ENCODE measurements at places on chromosomes 5 and 9.

DNA sequence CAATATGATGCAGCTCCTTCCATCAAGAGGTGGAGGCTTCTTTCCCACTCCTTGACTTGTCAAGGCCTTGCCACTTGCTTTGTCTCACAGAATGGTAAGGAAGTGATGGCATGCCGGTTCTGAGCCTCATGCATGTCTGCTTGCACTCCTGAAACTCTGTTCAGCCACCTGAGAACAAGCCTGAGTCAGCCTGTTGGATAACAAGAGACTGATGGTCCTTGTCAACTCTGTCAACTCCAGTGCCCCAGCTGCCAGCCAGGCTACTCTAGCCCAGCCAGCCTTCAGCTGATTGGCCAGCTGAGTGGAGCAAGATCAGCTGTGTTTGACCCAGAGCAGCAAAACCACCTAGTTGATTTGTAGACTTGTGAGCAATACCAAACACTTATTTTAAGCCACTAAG is 4.4 kb upstream of the TENT4A start:
- no peak for DNase-seq

GRCh38 chr9:133740911-133741310 is 2.8 kb upstream of the SARDH start:
- no peak for DNase-seq

- DNase-seq: no peak
Observed at GRCh38 chr5:128097781-128098180, 14.2 kb downstream of the SLC12A2 start.

GRCh38 chr9:120978987-120979386 is 52.4 kb upstream of the TRAF1 start:
- DNase-seq: no peak

- no peak for DNase-seq
Observed at GRCh38 chr9:71308454-71308853, 187.0 kb upstream of the TRPM3 start.

- DNase-seq: no peak
Observed at GRCh38 chr5:33565324-33565723, 124.6 kb downstream of the TARS1 start.

DNA sequence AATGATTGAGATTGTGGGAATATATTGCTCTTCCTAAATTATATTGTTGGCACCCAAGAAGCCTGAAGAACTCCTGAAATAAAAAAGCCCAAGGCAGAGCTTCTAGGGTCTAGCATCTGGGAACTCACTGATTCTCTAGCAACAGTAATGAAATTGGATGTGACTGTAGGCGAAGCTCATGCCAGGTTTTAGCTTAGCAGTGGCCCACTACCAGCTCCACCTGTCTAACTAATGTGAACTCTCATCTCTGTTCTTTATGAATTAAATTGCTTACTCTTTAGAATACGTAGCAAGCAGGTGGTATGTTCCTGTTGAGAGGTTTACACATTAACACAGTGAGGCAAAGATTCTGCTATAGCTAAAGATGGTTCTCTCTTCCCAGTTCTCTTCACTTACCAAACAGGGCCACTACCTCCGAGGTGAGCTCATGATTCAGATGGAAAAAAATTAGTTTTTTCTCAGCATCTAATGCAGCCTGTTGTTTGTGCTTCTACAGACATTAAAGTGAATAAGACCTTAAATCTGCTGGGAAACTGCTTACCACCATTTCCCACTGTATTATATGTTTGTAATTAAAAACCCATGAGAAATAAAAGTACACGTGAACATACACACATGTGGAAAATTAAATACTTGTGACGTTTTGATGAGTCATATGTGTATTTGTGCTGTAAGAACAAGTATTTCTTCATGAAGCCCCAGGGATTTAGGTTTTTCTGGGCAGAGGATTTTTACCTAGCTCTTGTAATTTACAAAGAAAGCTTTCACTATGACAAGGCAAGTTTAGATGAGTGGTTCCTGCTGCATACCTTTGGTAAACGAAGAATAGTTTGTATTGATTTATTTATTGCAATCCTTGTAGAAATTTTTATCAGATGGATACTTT is 360.1 kb downstream of the KDM4C start:
- DNase-seq: no peak

DNA sequence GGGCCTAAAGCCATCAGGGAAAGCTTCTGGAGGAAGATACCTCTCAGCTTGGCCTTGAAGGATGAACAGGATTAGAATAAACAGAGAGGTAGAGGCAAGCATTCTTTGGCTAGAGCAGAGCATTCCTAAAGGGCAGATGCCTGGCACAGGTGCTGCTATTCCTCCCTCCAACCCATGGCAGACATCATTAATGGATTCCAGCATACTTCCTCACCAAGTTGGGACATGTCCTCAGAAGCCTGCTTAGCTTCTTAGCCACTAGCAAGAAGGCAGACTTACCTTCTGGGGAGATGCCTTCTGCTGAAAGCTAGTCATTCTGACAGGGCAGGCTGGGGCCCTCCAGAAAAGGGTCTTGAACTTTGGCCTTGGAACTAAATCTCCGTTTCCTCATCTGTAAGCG is 122.0 kb downstream of the RGS3 start:
- no peak for DNase-seq

DNA sequence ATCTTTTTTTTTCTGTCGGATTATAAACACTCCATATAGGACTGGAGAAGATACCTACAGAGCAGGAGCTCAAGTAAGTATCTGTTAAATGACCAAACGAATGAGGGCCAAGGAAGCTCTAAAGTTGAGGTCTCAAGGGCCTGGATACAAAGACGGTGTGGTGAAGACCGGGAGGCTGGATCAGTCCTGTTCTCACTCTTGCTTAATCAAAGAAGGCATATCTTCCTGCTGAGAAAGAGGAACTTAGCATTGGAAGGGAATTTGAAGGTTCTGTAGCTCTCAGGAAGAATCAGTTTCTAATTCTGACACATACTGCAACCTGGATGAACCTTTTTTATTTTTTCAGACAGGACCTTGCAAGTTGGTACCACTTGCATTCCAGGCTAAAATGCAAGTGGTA is 28.3 kb upstream of the PAX5 start:
- no peak for DNase-seq

DNA sequence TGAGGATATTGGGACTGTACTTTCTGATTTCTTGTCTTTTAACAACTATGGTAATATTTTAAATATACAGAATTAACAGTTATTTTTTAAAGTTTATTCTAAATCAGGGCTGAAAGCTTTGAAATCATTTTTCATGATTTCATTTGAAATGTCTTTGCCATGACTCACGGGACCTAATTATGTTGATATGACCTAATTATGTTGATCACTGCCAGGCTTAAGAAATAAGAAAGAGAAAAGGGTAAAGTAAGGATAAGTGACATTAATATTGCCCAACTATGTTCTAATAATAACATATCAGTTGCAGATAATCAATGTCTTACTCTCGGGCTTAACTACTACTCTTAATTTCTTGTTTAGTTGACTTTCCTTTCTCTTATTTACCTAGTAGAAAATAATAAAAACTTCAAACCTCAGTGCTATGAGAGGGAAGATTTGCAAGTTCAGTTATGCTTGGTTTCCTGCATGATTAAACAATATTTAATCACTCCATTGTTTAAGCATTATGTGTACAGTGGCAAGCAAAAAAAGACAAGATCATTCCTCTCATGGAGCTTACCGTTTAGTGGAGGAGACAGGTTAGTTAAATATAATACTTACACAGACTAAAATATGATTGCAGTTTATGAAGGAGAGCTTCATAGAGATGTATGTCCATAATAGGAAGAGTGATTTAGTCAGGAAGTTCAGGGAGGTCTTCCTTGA is 67.0 kb upstream of the EIF4EBP3 start:
- DNase-seq: no peak

- no peak for DNase-seq
Observed at GRCh38 chr9:134349936-134350335, 23.7 kb downstream of the RXRA start.

GRCh38 chr9:14992516-14992915 is 82.3 kb upstream of the FREM1 start:
- DNase-seq: no peak

DNA sequence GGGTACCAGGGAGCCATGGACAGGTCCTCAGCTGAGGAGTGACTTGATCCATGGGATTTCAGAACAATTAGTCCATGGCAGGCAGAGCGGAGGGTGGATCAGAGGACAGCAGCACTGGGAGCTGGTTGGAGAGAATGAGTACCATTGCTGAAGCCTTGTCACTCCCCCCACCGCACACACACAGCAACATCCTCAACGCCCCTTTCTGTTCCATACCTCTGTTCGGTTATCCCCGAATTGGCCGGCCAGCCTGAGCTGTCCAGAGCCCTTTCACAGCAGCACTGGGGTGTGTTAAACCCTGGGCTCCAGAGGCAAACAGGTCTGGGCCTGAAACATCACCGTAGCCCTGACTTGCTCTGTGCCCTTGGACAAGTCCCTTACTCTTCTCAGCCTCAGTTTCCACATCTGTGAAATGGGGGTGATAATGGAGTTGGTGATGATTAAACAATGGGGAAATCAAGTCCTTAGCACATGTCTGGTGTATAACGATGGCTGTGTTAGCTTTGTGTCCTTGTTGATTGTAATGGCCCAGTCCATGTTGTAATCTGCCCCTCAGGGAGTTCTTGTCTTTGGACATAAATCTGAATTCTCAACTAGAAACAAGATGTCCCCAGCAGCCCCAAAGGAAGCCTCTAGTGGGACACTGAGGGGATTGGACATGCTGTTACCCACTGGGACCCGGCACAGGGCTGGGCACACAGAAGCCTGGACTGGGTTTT is 16.9 kb downstream of the GSN start:
- DNase-seq: no peak

DNA sequence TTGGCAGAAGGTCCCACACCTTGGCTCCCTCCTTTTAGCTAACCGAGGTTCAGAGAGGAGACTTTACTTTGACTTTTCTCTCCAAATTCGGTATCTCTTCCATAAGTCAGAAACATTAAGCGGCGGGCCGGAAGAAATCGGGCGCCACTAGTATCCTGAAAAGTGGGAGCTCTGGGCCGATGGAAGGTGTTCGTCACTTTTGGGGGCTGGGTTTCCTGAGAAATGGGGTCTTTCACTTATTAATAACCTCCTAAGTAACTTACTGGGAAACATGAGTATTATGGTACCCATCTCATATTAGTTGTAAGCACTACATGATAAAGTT is 716 bp downstream of the STX17 start:
- no peak for DNase-seq

DNA sequence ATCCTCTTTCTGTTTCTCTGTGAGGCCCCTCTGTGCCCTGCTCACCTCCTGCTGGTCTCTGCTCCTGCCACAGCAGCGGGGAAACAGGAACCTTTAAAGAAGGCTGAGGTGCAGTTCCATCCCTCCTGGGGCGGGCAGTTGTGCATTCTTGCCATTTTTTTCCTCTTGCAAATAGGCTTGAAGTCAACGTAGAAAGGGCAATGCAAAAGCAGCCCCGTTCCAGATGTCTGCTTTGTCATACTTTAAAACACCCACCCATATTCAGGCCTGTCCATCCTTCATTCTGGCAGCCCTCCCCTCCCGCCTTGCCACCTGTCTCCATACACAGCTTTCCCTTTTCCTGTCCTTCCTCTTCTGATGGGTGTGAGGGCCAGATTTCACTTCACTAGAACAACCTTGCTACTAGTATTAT is 65.4 kb upstream of the KLF9 start:
- no peak for DNase-seq

GRCh38 chr9:37761511-37761910 is 7.9 kb downstream of the TRMT10B start:
- no peak for DNase-seq

- DNase-seq: no peak
Observed at GRCh38 chr5:88377705-88378656, 109.3 kb upstream of the TMEM161B start.

DNA sequence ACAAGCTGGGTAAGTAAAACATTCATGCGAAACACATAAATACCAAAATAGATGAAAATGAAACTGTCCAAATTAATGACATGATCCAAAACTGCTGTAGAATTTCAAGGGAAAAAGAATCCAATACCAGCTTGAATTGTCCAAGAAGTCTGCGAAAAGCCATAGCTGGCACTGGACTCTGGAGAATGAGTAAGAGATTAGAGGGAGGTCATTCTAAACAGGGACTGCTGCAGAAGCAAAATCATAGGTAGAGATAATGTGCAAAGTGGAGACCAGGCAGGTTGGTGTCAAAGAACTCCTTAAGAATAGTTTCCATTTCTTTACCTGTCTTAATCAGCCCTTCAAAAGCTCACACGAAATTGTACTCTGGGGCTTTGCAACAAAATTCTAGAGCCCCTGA is 162.5 kb downstream of the NFIB start:
- no peak for DNase-seq

Measured in right atrium auricular region (tissue), 2 donors.